ENCODE measurements at places on chromosomes 1 and 21.
A peak's percentile ranks its signal among the peaks of the same experiment; 100 is the strongest.

GRCh38 chr21:9008636-9009035, 1512.7 kb upstream of the TPTE start:
- no peak for DNase-seq

- no peak for DNase-seq
Measured at GRCh38 chr1:157399343-157399983, 152.9 kb downstream of the FCRL5 start.

DNA sequence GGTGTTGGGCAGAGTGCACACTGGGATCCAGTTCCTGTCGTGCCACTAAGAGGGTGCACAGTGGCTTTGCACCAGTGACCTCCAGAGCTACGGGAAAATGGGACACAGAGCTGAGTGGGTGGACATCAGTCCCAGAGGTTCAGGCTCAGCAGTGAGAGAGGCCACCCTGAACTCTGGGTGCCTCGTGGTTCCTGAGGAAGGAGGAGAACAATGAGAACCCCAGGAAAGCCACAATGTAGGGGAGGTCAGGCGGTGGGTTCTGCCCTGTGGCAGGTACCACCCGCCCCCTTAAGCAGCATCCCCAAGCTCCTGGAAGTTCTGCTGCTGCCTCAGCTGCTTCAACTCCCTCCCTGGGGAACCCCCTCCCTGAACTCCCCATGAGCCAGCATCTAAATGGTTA, 112.2 kb downstream of the GRIK3 start:
- DNase-seq: no peak

DNA sequence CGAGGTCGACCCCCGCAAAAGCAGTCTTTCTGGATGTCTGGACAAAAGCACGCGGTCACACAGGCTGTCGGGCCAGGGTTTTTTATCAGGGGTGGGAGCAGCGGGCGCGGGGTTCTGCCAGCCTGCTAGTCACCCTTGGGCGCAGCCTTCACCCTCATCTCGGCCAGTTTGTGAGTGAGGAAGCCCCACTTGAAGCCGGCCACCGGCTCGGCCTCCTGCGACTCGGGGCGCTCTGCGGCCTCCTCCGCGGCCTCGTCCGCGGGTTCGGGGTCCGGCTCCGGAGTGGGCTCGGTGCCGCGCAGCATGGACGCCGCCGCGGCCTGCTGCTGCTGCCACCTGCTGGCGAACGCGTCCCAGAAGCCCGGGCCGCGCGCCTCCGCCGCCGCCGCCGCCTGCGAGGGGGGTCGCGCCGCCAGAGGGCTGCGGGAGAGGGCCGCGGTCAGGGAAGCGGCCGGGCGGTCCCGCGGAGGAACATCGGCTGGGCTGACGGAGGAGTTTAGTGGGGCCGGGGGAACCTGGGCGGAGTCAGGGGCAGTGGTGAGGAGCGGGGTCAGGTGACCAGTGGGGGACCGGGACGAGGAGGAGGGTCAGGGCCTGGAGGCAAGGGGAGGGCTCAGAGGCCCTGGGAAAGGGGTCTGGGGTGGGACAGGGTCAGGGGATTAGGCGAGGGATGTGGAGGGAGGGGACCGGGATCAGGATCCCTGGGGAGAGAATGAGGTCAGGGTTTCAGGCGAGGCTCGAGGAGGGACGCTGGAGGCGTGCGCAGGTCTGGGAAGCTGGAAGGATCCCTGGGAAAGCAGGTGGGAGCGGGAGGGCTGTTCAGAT, 4.5 kb downstream of the C1orf232 start:
- peak; percentile 56 for DNase-seq

GRCh38 chr1:100708476-100709062, 11.0 kb upstream of the VCAM1 start:
- DNase-seq: no peak

GRCh38 chr1:43372172-43372571, 4.4 kb upstream of the ELOVL1 start:
- DNase-seq: no peak

DNA sequence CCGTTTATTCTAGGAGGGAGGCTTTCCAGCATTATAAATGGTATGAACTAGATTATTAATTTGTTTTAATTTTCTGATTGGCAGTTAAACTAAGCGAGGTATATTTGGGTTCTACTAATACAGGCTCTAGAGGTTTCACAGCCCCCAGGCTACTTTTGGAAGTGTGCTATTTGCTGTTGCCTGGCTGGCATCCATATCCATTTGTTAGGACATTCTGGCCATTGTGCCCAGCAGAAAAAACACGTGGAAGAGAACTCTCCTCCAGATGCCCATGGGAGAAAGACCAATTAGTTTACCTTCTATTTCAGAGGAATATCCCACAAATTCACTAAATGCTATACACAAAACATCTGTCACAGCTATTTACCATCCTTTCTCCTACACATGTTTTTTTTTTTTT, 29.3 kb downstream of the MACO1 start:
- no peak for DNase-seq

DNA sequence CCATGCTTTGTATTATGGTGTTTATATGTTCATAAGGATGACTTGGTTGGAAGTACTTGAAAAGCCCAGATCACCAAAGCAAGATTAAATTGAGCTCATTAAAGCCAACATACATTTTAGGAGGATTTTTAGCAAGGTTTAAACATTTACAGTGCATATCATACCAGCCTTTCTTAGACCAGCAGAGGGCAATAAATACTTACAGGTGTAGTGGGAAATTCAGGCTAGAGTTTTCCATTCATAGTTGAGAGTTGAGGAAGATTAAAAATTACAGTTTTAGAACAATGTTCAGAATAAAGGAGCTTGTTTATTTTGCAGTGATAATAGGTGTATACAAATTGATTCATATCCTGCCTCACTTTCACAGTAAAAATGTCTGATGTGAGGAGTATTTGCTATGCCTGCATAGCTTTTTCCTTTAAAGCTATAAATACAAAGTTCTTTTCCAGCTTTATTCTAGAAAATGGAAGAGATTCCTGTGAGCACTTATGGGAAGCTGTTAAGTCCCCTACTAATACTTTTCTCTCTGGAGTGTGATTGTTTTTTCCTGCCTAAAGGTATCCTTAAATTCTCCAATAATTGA, 35.3 kb downstream of the DTL start:
- peak; percentile 57 for DNase-seq

GRCh38 chr1:98919211-98919610, 85.5 kb downstream of the PLPPR5 start:
- DNase-seq: no peak

GRCh38 chr1:204923626-204924012, 53.0 kb downstream of the NFASC start:
- DNase-seq: no peak

DNA sequence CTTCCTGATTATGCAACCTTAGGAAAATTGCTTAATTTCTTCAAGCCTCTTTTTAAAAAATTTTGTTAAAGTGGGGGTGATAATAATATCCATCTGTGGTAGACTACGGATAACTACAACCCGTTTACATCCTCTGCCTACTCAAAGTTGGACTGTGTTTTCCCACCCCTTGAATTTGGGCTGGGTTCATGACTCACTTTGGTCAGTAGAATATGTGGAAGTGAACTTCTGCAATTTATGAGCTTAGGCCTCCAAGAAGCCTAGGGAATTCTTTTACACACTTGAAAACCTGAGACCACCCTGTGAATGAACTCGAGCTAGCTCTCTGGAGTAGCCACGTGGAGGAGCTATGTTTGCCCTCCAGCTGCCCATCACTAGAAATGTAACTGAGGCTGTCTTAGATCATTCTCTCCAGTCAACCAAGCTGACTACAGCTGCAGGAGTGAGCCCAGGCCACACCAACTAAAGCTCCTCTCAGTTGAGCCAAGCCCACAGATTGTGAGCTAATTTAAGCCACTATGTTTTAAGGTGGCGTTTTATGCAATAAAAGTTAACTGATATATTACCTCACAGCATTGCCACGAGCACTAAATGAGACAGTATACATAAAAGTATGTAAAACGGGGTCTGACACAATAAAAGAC, 29.6 kb upstream of the CACHD1 start:
- DNase-seq: peak; percentile 9

DNA sequence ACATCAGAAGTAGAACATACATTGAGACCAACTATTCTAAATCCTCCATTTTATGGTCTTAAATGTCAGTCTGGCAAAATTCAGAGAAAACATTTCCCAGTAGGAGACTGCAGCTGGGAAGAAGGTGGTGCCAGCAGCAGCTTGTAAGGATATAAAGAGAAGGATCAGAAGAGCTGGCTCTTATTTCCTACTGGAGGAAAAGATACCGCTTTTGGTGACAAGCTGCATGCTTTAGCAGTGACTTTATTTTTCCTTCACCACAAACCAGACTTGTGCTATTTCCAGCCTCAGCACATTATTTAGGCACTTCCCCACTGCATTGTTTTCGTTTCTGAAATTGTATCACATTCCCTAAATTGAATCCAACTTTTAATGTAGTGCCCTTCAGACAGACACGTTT, 28.4 kb downstream of the RNF11 start:
- DNase-seq: peak; percentile 92

- peak; percentile 41 for DNase-seq
Measured at GRCh38 chr1:8562881-8563865, 245.3 kb downstream of the SLC45A1 start.

- no peak for DNase-seq
Measured at GRCh38 chr1:169509354-169509753, 23.6 kb upstream of the SLC19A2 start.

DNA sequence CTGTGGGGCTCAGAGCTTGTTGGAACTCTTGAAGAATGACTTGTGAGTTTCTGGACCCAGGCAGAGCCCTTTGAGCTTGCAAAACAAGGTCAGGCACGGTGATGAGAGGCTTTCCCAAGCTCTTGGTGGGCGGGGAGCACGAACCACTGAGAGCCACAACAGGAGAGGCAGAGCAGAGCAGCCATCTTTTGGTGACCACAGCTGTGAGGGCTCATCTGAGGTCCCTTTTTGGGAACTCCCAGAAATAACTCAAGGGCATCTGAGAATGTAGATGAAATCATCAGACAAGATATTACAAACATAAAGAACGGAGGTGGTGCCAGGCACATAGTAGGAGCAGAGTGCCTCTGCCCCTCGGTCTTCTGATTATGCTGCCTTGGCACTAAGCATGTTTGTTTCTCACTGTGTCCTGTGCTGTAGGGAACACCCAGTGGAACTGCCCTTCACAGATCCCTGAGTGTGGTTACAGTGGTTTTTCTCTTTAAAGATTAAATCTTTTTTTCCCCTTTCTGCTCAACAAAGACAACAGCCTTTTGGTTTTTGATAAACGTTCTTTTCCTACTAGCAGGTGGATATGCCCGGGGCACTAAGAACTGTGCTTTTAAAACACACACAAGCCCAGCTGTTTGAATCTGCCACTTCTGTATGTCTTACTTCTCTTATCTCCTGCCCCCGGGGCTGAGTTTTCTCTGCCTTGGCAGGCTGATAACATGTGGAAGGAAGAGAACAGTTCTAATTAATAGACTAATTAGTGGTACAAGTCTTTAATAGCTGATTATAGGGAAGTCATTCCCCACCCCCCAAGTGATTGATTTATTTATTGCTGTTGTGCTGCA, 37.7 kb downstream of the CD34 start:
- no peak for DNase-seq

DNA sequence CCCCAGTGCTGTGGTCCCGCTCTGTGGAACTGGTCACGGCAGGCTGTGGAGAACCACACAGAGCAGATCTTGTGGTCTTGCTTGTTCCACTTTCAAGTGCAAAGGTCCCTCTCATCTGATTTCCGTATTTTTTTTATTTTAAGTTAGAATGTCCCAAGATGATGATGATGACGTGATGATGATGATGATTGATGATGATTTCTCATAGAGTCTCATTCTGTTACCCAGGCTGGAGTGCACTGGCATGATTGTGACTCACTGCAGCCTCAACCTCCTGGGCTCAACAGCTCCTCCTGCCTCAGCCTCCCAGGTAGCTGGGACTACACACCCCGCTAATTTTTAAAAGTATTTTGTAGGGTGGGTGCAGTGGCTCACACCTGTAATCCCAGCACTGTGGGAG, 12.2 kb downstream of the EVA1C start:
- no peak for DNase-seq

GRCh38 chr1:164638492-164639202, 79.7 kb downstream of the PBX1 start:
- no peak for DNase-seq

GRCh38 chr1:200628223-200628881, 7.8 kb upstream of the KIF14 start:
- DNase-seq: no peak

DNA sequence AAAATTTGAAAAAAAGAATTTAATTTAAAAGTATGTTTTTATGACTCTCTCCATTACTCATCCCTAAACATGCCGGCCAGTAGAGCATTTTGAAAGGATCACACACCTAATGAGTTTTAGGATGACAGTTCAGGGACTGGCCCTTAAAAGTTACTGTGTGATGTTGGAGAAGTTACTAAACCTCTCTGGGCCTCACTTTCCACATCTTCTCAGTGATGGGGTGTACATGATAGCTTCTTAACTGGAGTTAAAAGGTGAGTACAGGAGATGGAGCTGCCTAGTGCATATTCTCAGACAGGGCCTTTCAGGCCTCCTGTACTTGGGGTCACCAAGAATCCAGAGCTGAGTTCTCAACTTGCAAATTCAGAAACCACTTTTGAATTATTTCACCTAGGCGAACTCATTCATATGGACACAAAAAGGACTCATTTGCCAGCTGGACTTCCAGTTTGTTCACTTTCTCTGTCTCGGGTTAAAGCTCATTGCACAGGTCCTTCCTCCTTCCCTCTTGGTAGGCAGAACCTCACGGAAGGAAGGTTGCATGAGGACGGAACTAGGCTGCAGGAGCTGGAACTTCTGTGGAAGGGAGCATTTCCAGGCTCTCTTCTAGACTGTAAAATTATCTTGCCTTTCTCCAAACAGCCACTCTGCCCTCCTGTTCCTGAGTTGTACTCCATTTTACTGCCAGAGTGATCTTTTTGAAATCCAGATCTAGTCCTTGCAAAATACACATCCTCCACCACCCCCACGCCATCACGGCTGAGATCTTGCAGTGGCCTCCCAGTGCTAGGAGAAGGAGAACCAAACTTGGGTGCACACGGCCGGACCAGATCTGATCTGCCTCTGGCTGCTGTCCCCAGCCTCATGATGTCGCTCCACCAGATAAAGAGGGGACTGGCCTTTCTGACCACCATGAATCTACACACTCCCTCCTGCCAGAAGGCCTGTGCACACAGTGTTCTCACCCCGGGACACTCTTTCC, 4.3 kb upstream of the SLC30A1 start:
- DNase-seq: no peak

GRCh38 chr1:8435569-8436071, 117.7 kb downstream of the SLC45A1 start:
- DNase-seq: no peak

GRCh38 chr1:177080564-177080963, 83.9 kb downstream of the ASTN1 start:
- no peak for DNase-seq

- no peak for DNase-seq
Measured at GRCh38 chr1:200681231-200681630, 11.5 kb upstream of the DDX59 start.

Data from AG08395 (cell line).